LHCN-M2 (cell line): ENCODE measurements at places on chromosomes 6 and 20. TPM values are rescaled to one million over a fixed set of nuclear protein-coding genes. Genes with fewer than 3 reads are reported as not detected.

The TUBB2A gene
- 197 TPM in 2 replicates for total RNA-seq

The TTK gene
- 63.7 and 69.5 TPM in 2 replicates for total RNA-seq

The OOEP gene
- total RNA-seq: not detected in 2 replicates

GRCh38 chr6:31880616-31881015 is 1.8 kb upstream of the SLC44A4 start:
- no peak for DNase-seq

GRCh38 chr6:118324116-118324515 is 224.0 kb upstream of the PLN start:
- no peak for DNase-seq

GRCh38 chr20:61736751-61737310 is 328.9 kb downstream of the TAF4 start:
- DNase-seq: no peak

The KHDC1L gene
- not detected in 2 replicates for total RNA-seq

The NFATC2 gene
- 0.06 TPM in 2 replicates for total RNA-seq

- DNase-seq: peak; percentile 60
Measured at GRCh38 chr6:68343901-68344300, 291.2 kb upstream of the ADGRB3 start.

GRCh38 chr6:439641-440167 is 48.2 kb downstream of the IRF4 start:
- peak; percentile 14 for DNase-seq

DNA sequence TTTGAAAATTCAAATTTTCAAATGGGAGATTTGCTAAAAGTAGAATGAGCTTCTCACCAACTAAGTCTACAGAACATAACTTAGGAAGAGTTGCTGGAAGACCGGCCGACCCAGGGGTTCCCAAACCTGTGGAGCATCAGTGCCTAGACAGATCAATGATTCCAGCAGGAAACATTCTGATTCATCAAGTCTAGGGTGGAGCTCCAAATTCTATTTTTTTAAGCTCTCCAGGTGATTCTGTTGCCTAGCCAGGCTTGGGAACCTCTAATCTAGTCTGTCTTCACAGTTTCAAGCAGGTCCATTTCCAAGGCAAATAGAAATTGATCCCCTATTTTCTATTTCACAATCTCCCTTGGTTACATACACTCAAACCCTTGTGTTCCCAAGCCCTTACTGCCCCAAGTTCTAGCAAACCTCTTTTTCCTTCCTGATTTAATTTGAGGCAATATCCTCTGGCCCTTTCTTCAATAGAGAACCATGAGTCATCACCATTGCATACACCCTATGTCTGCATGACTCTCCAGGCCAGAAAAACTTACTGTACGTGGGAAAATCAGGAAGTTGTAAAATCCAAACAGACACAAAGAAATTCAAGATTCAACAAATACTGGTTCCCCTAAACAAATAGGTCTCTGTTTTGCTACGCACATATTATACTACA is 8.9 kb downstream of the ATXN1 start:
- peak; percentile 85 for DNase-seq

DNA sequence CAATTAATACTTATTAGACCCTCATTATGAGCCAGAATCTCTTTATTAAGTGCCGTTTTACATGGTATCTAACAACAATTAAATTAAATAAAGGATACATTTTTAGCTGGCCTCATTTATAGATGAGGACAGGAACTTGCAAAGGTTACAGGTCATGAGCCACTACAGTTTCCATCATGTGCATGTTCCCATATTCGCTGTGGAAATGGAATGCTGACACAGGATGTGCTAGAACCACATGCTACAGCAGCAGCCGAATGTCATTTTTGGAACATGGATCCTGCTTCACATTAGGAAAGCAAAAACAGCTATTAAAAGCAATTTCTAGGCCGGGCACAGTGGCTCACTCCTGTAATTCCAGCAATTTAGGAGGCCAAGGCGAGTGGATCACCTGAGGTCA is 5.9 kb downstream of the SLC18B1 start:
- no peak for DNase-seq

GRCh38 chr6:107704347-107705013 is 119.6 kb downstream of the SCML4 start:
- DNase-seq: peak; percentile 57

The NKAIN2 gene
- 0.06 TPM in 1 of 2 replicates, not detected in the other for total RNA-seq

GRCh38 chr20:32522776-32523612 is 62.1 kb downstream of the NOL4L start:
- DNase-seq: peak; percentile 6

DNA sequence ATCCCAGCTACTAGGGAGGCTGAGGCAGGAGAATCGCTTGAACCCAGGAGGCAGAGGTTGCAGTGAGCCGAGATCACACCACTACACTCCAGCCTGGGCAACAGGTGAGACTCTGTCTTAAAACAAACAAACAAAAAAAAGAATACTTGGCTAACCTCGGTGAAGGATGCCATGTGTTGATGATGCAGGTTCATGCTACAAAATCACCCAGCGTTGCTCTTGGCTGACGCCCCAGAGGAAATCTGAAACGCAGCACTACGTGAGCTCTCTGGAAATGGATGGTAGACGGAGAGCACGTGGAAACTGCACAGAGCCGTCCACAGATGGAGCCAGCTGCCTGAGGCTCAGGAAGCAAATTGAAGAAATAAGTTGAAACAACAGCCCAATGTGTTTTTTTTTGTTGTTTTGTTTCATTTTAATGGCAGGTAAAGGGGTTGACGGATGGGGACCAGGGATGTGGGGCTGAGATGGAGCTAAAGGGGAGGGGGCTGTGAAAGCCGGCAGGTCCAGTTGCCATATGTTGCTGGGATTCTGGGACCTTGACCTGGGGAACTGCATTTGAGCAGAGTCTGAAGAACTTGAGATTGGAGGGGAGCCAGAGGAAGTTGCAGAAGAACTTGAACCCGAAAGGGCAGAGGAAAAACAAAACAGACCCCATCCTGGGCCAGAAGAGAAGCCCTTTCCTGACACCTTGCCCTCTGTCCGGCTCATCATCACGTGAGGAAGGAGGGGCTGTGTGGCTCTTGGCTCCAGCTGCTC is 12.8 kb upstream of the MANBAL start:
- peak; percentile 79 for DNase-seq

GRCh38 chr6:121578216-121578615 is 142.8 kb downstream of the GJA1 start:
- DNase-seq: no peak

- no peak for DNase-seq
Measured at GRCh38 chr20:64063389-64064144, 569 bp downstream of the TCEA2 start.

The ERGIC3 gene
- total RNA-seq: 239 and 270 TPM in 2 replicates

GRCh38 chr6:126351960-126352359 is 12.0 kb downstream of the CENPW start:
- no peak for DNase-seq

DNA sequence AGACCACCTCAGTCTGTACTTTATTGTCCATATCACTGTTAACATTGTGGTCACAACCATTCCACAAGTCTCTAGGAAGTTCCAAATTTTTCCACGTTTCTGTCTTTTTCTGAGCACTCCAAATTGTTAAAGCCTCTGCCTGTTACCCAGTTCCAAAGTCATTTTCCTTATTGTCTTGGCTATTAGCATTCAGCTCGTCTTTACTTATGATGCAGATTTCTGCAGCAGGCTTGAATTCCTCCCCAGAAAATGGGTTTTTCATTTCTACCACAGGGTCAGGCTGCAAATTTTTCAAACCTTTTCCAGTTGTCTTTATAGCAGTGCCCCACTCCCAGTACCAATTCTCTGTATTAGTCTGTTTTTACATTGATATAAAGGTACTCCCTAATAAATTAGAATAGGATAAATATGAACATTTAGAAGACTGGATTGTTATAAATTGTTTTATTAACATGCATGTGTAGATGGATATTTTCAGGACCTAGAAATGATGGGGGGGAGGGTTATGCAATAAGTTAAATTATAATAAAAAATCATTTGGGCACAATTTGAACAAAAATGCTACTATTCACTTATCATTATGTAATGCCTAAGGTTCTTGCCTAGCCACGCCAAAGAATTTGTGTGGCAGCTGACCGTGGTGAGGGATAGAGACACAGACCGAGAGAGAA is 595.3 kb upstream of the ADGRB3 start:
- no peak for DNase-seq
